GM23248 (cell line): ENCODE measurements at places on chromosomes 6 and 20. TPM values are rescaled to one million over a fixed set of nuclear protein-coding genes. Genes with fewer than 3 reads are reported as not detected.

GRCh38 chr6:157637941-157638662 lies 184.9 kb upstream of the SNX9 start:
- no peak overlapping the region for H3K27ac ChIP-seq
- no peaks in the 10 kb centered on the region for H3K36me3 ChIP-seq
- no peak overlapping the region for H3K4me3 ChIP-seq
- DNase-seq, result no peak

GSTA4 gene
- 33.7 and 37.9 TPM in 2 replicates for polyA plus RNA-seq

DNA sequence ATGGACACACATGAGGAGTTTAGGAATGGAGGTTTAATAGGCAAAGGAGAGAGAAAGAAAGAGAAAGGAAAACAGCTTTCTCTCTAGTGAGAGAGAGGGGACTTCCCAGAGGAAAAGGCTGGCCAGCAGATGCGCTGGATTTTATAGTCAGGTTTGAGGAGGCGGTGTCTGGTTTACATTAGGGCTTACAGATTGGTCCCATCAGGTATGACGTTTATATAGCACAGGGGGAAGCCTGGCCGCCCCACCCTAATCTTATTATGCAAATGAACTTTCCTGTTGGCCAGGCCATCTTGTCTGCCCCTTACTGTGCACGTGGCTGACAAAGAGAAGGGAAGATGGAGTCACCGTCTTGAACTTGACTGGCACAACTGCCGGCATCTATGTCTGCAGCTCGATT lies 86.6 kb upstream of the QKI start:
- H3K36me3 ChIP-seq, result no peaks in the 10 kb centered on the region
- H3K4me1 ChIP-seq, result peaks cover 12% of the 10 kb centered on the region
- H3K27ac ChIP-seq, result no peak overlapping the region
- no peaks in the 10 kb centered on the region for H3K27me3 ChIP-seq
- DNase-seq, result no peak

GPX5 gene
- not detected in 2 replicates for polyA plus RNA-seq

- peaks cover 4% of the 10 kb centered on the region; the same call in 1 of the 2 replicates for H3K27me3 ChIP-seq
- no peaks in the 10 kb centered on the region for H3K4me1 ChIP-seq
- no peak overlapping the region for H3K27ac ChIP-seq
- no peak for DNase-seq
Measured at GRCh38 chr6:138230759-138231380, 12.6 kb upstream of the PBOV1 start.

GRCh38 chr20:37881601-37882343 lies 21.2 kb upstream of the VSTM2L start:
- DNase-seq, result no peak
- no peaks in the 10 kb centered on the region for H3K36me3 ChIP-seq
- no peaks in the 10 kb centered on the region for H3K4me1 ChIP-seq
- no peak overlapping the region for H3K27ac ChIP-seq

GRCh38 chr6:156420172-156420993 lies 356.8 kb upstream of the ARID1B start:
- H3K36me3 ChIP-seq, result no peaks in the 10 kb centered on the region
- H3K27me3 ChIP-seq, result no peaks in the 10 kb centered on the region
- H3K4me3 ChIP-seq, result no peak overlapping the region
- no peaks in the 10 kb centered on the region for H3K4me1 ChIP-seq
- DNase-seq, result no peak

DNA sequence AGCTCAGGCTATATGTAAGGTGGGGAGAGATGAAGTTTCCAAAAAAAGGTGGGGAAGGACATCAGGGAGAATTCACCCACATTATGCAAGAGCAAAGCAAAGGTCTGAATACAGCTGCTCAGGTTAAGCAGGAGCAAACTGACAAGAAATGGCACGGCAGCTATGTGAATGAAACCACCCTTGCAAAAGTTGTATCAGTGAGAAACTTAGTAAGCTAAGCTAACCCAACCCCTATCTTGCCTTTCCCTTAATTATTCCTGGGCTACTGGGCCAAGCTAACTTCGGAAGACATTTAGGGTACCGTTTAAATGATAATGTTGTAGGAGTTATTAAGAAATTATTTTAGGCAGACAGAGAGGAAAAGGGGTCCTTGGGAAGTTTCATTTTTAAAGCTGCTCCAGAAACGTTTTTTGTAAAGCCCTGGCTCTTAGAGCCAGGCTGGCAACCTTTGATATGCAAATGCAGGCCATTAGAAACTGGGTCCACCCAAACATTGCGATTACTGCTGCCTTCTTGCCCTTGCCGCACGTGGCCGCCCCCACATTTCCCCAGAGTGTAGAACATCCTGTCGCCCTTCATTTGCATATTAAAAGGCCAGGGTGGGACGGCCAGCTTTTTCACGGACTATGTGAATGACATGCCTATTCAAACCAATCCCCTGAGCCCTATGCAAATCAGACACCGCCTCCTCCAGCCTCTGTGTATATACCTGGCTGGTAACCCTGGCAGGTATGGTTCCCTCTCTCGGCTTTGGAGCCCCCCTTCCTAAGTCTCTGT lies 60.5 kb upstream of the SAMD5 start:
- no peak overlapping the region for H3K27ac ChIP-seq
- H3K36me3 ChIP-seq, result no peaks in the 10 kb centered on the region
- H3K4me1 ChIP-seq, result no peaks in the 10 kb centered on the region
- DNase-seq, result no peak
- H3K4me3 ChIP-seq, result no peak overlapping the region

DNA sequence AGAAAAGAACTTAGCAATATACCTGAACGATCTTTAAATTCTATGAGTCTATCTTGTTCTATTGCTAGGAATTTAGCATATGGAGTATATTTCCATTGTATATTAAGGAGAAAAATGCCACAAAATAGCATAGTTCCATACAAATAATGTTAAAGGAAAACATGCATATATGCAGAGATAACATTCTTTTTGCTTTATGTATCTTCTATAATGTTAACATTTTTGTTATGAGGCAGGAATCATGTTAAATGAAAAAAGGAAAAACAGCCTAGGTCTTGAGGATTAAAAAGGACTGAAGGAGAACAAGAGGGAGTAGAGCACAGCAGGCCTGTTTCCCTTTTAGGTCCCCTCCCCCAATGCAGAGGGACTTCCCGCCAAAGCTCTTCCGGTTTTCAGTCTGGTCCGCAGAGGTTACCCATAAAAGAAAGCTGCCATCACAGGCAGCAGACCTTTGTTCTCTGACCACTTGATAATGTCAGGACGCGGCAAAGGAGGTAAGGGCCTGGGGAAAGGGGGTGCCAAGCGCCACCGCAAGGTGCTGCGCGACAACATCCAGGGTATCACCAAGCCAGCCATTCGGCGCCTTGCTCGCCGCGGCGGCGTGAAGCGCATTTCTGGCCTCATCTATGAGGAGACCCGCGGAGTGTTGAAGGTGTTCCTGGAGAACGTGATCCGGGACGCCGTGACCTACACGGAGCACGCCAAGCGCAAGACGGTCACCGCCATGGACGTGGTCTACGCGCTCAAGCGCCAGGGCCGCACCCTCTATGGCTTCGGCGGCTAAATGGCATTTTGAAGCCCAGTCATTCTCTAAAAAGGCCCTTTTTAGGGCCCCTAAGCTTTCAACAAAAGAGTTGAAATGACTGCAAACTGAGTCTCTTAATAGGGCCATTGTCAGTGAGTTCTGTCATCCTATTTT lies 108.4 kb upstream of the PRSS16 start:
- no peaks in the 10 kb centered on the region for H3K36me3 ChIP-seq
- H3K4me1 ChIP-seq, result 0 out of 2 replicates have a peak, but pooled peaks cover 3% of the 10 kb centered on the region
- H3K4me3 ChIP-seq, result peak overlapping the region; percentile 24; the same call in 1 of the 2 replicates
- no peaks in the 10 kb centered on the region for H3K27me3 ChIP-seq

APCDD1L gene
- polyA plus RNA-seq, result 15.7 and 16.6 TPM in 2 replicates

GRCh38 chr20:45039475-45039820 lies 61.5 kb downstream of the KCNS1 start:
- H3K4me1 ChIP-seq, result peaks cover 70% of the 10 kb centered on the region
- H3K27ac ChIP-seq, result peak overlapping the region; percentile 11; the same call in 1 of the 2 replicates
- H3K27me3 ChIP-seq, result no peaks in the 10 kb centered on the region
- peak; percentile 28 for DNase-seq
- H3K36me3 ChIP-seq, result 0 out of 2 replicates have a peak, but pooled peaks cover 3% of the 10 kb centered on the region
